ENCODE measurements at places on chromosomes 4 and X. TPM values are rescaled to one million over a fixed set of nuclear protein-coding genes. Genes with fewer than 3 reads are reported as not detected.

- DNase-seq: no peak
- no peaks in the 10 kb centered on the region for H3K36me3 ChIP-seq
- H3K27ac ChIP-seq: no peak overlapping the region
- H3K4me3 ChIP-seq: no peak overlapping the region
- no peaks in the 10 kb centered on the region for H3K4me1 ChIP-seq
Observed at GRCh38 chrX:112083624-112084326, 1.2 kb upstream of the TRPC5 start.

Gene TRPC5OS
- total RNA-seq: not detected

Gene FGFR3
- 0.39 TPM for total RNA-seq

Gene ADGRG4
- not detected for total RNA-seq

GRCh38 chrX:10048076-10048475, 80.9 kb downstream of the CLDN34 start:
- no peaks in the 10 kb centered on the region for H3K36me3 ChIP-seq
- no peak for DNase-seq
- no peak overlapping the region for H3K27ac ChIP-seq
- H3K27me3 ChIP-seq: no peaks in the 10 kb centered on the region
- peaks cover 24% of the 10 kb centered on the region for H3K4me1 ChIP-seq
- no peak overlapping the region for H3K4me3 ChIP-seq

Gene SRPX
- not detected for total RNA-seq

DNA sequence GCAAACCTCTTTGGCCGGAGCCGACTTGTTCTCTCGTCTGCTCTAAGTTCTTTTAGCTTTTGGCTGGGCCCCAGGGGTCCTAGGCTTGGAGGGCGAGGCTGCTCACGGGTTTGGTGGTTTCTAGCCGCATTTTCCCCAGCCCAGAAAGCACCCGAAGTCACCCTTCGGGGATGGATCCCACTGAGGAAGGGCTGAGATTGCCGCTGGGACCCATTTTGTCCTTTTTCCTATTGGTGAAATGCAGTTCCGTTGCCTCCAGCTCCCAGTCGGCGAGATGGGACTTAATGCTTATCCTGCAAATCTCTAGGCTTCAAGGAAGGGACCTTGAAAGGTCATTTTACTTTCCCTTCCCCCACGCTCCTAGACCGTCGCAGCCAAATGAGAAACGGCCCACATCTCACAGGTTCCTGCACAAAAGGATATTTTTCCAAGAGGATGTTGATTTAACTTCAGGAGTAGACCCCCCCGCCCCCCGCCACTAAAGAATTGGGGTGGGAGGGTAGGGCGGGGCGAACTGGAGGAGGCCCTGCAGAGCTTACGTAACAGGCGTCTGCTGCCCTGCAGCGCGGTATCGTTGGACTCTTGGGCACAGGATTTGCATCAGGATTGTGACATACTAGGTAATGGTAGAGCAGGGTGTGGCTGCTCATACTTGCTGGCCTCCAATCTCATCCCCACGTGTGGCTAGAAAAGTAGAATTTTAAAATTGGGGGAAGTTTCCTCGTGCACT, 564 bp downstream of the PGK1 start:
- DNase-seq: no peak
- H3K36me3 ChIP-seq: peaks cover 40% of the 10 kb centered on the region
- peaks cover 59% of the 10 kb centered on the region for H3K4me1 ChIP-seq
- peak overlapping the region; percentile 91 for H3K27ac ChIP-seq

Gene KCNE5
- total RNA-seq: 0.52 TPM

GRCh38 chrX:86002076-86002896, 45.1 kb downstream of the CHM start:
- peaks cover 21% of the 10 kb centered on the region for H3K4me1 ChIP-seq
- no peak overlapping the region for H3K27ac ChIP-seq
- H3K36me3 ChIP-seq: peaks cover 6% of the 10 kb centered on the region
- H3K27me3 ChIP-seq: peaks cover 1% of the 10 kb centered on the region

GRCh38 chrX:46577221-46578005, 3.8 kb downstream of the CHST7 start:
- no peaks in the 10 kb centered on the region for H3K27me3 ChIP-seq
- no peak for DNase-seq
- peak overlapping the region; percentile 76 for H3K4me3 ChIP-seq
- peaks cover 35% of the 10 kb centered on the region for H3K4me1 ChIP-seq
- no peak overlapping the region for H3K27ac ChIP-seq
- H3K36me3 ChIP-seq: peaks cover 19% of the 10 kb centered on the region

DNA sequence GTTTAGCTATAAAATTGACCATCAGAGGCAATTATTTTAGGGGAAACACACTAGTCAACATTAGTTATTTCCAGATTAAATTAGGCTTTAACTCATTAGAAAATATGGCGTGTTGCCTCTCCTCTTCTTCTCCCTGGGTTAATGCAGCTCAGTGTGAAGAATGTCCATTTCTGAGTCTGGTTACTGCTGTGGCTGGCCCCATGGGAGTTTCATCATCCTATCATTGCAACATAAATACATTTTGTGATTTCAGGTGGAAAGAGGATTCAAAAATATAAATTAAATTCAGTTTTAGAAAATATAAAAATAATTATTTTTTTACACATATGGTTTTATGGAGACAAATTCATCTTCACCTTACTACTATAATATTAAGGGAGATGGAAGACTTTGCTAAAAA, 288.5 kb upstream of the ARSJ start:
- H3K4me1 ChIP-seq: no peaks in the 10 kb centered on the region
- no peak for DNase-seq
- H3K27me3 ChIP-seq: no peaks in the 10 kb centered on the region
- no peak overlapping the region for H3K27ac ChIP-seq
- H3K4me3 ChIP-seq: no peak overlapping the region

DNA sequence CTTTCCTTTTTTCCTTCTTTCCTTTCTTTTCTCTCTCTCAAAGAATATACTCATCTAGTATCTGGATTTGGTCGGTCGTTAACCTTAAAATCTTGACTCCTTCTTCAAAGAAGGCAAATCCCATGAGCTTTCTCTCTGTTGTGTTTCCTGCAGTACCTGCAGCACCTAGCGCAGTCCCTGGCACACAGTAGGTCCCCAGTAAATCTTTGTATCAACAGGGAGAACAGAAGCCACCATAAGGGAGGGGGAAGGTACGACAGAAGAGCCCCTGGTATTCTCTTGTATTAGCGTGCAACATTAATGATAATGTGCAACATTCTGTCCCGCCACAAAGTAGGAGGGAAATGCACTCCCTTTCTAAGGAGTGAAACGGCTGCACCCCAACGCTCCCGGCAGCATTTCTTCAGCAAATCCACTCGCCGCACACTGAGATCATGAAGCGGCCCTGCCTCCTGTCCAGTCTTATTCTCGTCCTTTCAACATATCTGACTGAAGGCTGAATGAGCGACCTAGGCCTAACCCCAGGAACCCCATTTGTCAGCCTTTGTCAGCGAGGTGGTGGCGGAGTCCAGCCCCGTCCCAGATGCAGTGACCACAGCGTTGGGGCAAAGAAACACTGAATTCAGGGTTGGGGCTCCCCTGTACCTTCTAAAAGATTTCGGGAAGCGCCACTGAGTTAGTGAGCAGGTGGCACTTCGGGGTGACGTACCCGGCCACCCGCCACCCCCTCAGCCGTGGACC, 133.7 kb downstream of the AMELX start:
- no peak overlapping the region for H3K27ac ChIP-seq
- H3K4me3 ChIP-seq: no peak overlapping the region
- DNase-seq: no peak
- no peaks in the 10 kb centered on the region for H3K36me3 ChIP-seq
- H3K4me1 ChIP-seq: no peaks in the 10 kb centered on the region

Gene ARMCX4
- 4.8 TPM for total RNA-seq

GRCh38 chrX:69113723-69114122, 51.5 kb downstream of the PJA1 start:
- H3K27ac ChIP-seq: no peak overlapping the region
- H3K27me3 ChIP-seq: peaks cover 3% of the 10 kb centered on the region
- DNase-seq: no peak

- H3K27me3 ChIP-seq: peaks cover 2% of the 10 kb centered on the region
- H3K4me3 ChIP-seq: no peak overlapping the region
- H3K27ac ChIP-seq: no peak overlapping the region
- no peak for DNase-seq
Observed at GRCh38 chr4:64584981-64585557, 175.8 kb upstream of the TECRL start.

GRCh38 chr4:44351069-44351468, 97.5 kb downstream of the KCTD8 start:
- no peak for DNase-seq
- no peak overlapping the region for H3K4me3 ChIP-seq
- no peak overlapping the region for H3K27ac ChIP-seq
- H3K27me3 ChIP-seq: no peaks in the 10 kb centered on the region
- H3K36me3 ChIP-seq: no peaks in the 10 kb centered on the region
- no peaks in the 10 kb centered on the region for H3K4me1 ChIP-seq

DNA sequence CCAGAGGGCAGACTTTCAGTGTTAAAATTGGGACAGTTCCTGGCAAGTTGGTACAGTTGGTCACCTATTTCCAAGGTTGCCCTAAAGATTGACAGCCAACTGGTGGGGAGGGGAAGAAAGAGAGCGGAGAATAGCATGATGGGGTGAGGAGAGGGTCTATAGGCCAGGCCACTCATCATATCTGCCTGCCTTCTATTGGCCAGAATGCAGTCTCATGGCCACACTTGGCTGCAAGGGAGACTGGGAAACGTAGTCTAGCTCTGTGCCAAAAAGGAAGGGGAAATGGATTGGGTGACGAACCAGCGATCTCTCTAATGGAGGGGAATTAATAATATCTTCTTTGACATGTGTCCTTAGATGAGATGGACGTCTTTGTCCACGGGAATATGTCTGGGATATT, 197.4 kb upstream of the ATP6AP2 start:
- no peak for DNase-seq
- no peaks in the 10 kb centered on the region for H3K36me3 ChIP-seq
- no peak overlapping the region for H3K4me3 ChIP-seq
- no peaks in the 10 kb centered on the region for H3K4me1 ChIP-seq
- H3K27me3 ChIP-seq: no peaks in the 10 kb centered on the region

Gene ARL9
- 0.32 TPM for total RNA-seq

- no peaks in the 10 kb centered on the region for H3K4me1 ChIP-seq
- no peak overlapping the region for H3K4me3 ChIP-seq
- DNase-seq: no peak
- no peaks in the 10 kb centered on the region for H3K27me3 ChIP-seq
- no peaks in the 10 kb centered on the region for H3K36me3 ChIP-seq
Observed at GRCh38 chr4:59994118-59994517, 1206.0 kb upstream of the ADGRL3 start.

GRCh38 chr4:138226351-138226750, 15.8 kb downstream of the SLC7A11 start:
- H3K27me3 ChIP-seq: no peaks in the 10 kb centered on the region
- H3K27ac ChIP-seq: no peak overlapping the region
- DNase-seq: no peak
- H3K4me3 ChIP-seq: no peak overlapping the region

Gene CFI
- total RNA-seq: 0.10 TPM

Gene DOCK11
- total RNA-seq: 28.6 TPM

Gene ARHGAP36
- not detected for total RNA-seq

Data from activated T-helper 1 cell treated with anti-CD3 and anti-CD28 coated beads, Interleukin-12 subunit alpha, Interleukin-12 subunit beta, Interleukin-2, Interleukin-4 antibody, amounts not matched to agents 30 ng/mL and 10 ng/mL and 1 ng/mL, durations not matched to agents 14 hours and 24 hours and 36 hours (primary cell).